Stimulated activated CD8-positive, alpha-beta memory T cell treated with anti-CD3 and anti-CD28 coated beads, Interleukin-12 subunit alpha, Interleukin-12 subunit beta, amount 100 ng/mL, for 4 hours (primary cell): ENCODE measurements at places on chromosomes 5 and 9.

DNA sequence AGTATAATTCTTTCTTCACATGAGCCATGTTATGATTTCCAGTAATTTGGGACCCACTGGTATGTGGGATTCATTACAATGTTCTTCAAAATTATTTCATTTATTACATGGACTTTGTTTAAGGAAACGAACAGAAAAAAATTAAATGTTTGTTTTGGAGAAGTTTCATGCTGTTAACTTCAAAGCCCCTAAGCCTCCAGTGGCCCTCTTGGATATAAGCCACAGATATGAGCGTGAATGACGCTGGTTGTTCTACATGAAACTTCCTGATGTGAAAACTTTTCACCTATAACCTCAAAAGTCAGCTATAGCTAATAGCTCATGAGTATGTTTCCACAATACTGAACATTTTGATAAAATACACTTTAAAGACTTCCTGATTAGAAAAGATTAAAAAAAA, 334.2 kb downstream of the PDE4D start:
- no peak for DNase-seq

DNA sequence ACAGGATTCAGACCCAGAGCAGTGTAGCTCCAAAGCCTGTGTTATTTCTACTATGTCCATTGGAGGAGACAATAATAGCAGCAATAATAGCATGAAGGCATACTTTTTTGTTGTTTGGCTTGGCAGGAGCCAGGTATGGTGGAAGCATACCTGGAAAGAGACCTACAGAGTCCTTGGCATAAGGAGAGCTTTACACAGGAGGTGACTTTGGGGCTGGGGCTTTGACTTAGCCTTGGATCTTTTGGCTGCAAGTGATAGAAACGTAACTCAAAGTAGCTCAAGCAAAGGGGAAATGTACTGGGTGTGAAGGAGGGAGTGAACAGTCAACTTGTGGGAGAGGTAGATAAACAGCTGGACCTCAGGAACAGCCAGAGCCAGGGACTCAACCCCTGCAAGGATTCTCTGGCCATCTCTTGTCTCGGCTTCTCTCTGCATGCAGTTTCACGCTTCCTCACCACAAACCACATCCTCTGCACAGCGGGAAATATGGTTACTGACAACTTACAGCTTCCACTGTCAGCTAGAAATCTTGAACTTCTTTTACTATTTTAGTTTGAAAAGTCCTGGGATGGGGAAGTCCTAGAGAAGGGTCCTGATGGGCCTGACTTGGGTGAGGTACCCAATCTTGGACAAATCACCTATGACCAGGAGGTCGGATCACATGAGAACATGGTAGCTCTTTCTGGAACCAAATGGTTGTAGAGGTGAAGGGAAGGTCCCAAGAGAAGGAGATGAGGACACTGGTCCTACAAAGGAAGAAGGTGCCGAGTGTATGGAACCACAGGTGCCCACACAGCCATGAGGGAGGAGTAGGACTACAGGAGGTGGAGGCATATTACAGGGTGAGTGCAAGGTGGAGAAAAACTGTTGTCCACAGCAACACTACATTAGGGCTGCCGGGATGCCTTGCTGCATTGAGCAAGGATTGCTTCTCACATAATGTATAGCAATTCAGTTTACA, 47.0 kb upstream of the TGFBR1 start:
- peak; percentile 49 for DNase-seq

- DNase-seq: no peak
These were observed 5.0 kb downstream of the OR2V2 start for GRCh38 chr5:181152406-181152805.

DNA sequence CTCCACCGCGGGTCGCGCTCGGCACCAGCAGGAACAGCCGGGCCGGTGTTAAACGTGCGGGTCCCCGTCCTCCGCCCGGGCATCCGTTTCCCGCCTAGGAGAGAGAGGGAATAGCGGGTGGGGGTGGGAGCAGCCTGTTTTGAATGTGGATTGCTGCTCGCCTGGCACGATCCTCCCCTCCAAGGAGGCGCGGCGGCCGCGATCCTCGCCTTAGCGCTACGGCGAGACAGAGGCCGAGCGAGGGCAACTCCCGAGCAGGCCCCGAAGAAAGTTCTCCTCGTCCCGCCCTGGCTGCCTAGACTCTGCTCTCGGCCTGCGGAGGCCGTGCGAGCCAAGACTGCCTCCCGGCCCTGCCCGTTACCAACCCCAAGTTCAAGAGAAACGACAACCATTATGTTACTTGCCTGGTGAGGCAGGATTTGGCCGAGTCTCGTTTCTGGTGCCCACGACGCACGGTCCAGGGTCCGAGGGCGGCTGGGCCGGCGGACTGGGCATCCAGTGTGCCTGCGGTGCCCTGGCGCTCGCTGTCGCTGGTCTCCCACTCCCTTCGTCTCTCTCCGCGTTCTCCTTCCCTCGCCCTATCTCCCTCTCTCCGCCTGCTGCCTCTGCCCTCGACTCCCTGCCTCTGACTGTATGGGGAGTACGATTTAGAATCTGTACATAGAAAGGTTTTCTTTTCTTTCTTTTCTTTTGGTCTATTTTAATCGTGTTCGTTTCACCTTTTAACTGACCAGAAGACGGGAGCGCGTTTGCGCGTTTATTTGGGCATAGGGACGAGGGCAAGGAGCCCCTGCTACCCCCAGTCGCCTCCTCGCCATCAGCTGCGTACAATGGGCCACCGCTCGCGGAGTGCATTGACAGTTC, 724 bp downstream of the NR2F1-AS1 start:
- no peak for DNase-seq

GRCh38 chr5:18970000-18970399, 1018.0 kb downstream of the CDH18 start:
- DNase-seq: no peak

DNA sequence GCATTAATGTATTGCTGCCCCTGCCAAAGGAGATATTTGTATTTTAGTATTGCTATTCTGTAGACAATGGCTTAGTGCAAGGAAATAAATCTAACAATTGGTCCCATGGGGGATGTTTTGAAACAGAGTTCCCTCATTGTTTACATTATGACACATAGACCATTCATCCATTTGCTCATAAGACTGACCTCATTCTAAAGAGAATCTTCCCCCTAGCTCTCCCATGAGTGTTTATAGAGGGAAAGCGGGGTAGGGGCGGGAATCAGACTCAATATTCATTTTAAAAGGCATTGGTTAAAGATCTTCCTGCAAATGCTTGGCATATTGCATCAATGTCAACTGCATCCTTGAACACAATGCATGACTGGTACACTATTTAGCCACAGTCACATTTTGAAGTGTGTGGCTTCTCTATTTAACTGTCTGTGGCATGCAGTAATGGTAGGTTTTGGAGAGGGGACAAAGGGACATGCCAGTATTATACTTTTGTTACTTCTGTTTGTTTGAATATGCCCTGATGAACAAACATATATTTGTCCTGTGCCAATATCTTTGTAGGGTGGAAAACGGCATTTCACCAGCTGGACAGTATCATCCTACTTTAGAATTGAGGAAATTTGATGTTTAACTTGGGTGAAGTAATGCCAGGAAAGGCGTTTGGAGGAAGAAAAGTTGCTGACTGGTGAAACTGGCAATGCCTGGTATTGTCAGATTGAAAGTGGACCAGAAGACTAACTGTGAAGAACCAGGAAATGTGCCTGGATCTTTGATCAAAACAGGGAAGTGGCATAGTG, 84.1 kb upstream of the MEGF10 start:
- DNase-seq: no peak

DNA sequence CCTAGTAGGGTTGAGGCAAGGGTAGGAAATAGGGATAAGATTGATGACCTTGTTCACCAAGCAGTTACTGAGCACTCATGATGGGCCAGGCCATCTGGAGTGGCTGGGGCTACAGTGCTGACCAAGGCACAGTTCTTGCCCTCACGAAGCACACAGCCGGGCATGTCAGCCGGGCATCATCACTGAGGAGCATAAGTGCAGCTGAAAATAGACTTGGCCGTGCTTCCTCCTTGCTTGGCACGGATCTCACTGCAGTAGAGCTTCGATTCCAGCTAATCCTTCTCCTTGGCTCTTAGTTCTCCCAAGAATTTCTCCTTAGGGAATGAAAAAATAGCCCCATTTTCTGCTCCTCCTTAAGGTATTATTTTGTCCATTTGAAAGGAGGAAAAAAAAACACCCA, 116.6 kb downstream of the NMUR2 start:
- DNase-seq: no peak

- no peak for DNase-seq
These were observed 182.1 kb downstream of the SNCAIP start for GRCh38 chr5:122494109-122494508.

DNA sequence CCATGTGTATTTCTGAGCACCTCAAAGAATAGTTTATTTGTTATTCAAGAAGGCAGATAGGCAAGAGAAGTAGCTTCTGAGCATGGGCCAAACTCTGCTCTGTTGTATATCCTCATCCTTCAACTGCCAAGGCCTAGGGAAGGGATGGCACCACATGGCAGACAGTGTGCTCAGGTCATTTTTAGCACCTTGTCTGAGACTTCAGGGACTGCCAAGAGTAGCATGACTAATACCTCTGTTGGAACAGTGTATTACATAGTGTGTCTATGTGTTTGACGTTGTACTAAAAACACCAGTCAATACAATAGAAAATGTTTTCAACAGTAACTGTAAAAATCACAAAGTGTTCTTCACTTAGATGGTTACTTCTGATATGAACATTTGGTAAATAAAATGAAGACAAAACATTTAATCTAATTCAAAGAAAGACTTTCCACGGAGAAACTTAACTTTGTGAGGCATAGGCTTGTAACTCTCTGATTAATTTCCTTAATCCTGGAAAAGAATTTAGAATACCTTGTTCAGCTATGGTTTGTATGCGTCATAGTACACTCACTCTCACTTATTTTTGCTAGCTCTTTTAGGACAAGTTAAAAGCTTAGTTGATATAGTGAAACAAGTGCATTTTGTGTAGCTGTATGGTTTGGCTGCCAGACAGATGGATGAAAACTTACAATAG, 318.4 kb upstream of the RIOK2 start:
- DNase-seq: no peak

GRCh38 chr5:83552275-83552674, 80.7 kb downstream of the VCAN start:
- no peak for DNase-seq

DNA sequence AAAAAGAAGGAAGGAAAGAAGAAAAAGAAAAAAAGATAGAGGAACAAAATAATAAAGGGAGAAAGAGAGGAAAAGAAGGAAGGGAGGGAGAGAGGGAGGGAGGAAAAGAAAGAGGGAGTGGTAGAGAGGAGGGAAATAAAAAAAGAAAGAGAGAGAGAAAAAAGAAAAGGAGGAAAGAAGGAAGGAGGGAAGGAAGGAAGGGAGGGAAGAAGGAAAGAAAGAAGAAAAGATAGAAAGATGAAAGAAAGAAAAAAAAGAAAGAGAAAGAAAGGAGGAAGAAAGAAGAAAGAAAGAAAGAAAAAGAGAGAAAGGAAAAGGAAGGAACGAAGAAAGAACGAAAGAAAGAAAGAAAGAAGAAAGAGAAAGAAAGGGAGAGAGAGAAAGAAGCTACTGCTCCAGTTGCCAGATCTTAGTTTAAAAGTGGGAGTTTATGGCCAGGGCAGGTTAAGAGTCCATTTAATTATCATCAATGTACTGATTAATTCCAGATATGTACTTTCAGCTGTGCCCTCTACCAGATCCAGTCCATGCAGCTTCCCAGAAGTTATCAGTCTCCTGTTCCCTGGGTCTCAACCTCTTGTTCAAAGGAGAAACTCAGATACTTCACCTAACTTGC, 1378.5 kb upstream of the NUDT12 start:
- no peak for DNase-seq
